ENCODE measurements at places on chromosomes 11 and 22. TPM values are rescaled to one million over a fixed set of nuclear protein-coding genes. Genes with fewer than 3 reads are reported as not detected.

The GAL gene
- not detected for total RNA-seq

The HTR3B gene
- total RNA-seq, result not detected

The OR5M10 gene
- total RNA-seq, result not detected

The APOA4 gene
- not detected for total RNA-seq

The RASSF10 gene
- not detected for total RNA-seq

The UBQLN3 gene
- total RNA-seq, result 0.21 TPM

The GLB1L3 gene
- 0.52 TPM for total RNA-seq

The CYTH4 gene
- total RNA-seq, result 124 TPM

The RTN4RL2 gene
- total RNA-seq, result 0.10 TPM

The MRPL21 gene
- total RNA-seq, result 20.4 TPM

The TUB gene
- total RNA-seq, result under 0.01 TPM

The DEFB131B gene
- total RNA-seq, result not detected

The KCNQ1 gene
- total RNA-seq, result 12.7 TPM

The C11orf87 gene
- not detected for total RNA-seq

The YPEL4 gene
- total RNA-seq, result 1.3 TPM

The ZMAT5 gene
- total RNA-seq, result 7.7 TPM

The MYO18B gene
- 0.31 TPM for total RNA-seq

The PDE2A gene
- total RNA-seq, result 3.7 TPM

The OR8G5 gene
- total RNA-seq, result not detected

The GGTLC3 gene
- total RNA-seq, result not detected

The VSIG10L2 gene
- total RNA-seq, result not detected

The TRIM48 gene
- not detected for total RNA-seq

The TH gene
- not detected for total RNA-seq

The SERHL2 gene
- 0.73 TPM for total RNA-seq

The C11orf16 gene
- total RNA-seq, result not detected

The ALKBH3 gene
- total RNA-seq, result 20.0 TPM

The BBOX1 gene
- total RNA-seq, result not detected

The APOA5 gene
- not detected for total RNA-seq

All from mononuclear cell (primary cell).